Right lobe of liver (tissue), 6 donors: ENCODE measurements at places on chromosomes 12 and 14.

- peak; percentile 97 for DNase-seq
Observed at GRCh38 chr14:22871224-22872032, at the start of gene LRP10. Gene LRP10 (plus strand): TSS chr14:22871740. CDS start chr14:22872304, 564 bp downstream.

GRCh38 chr14:52974406-52974805 is 23.6 kb upstream of the FERMT2 start:
- no peak for DNase-seq

GRCh38 chr14:34223373-34224148 is 238.5 kb downstream of the SPTSSA start:
- DNase-seq = no peak

- DNase-seq = no peak
Observed at GRCh38 chr12:52193991-52194390, 2.2 kb upstream of the KRT80 start.

DNA sequence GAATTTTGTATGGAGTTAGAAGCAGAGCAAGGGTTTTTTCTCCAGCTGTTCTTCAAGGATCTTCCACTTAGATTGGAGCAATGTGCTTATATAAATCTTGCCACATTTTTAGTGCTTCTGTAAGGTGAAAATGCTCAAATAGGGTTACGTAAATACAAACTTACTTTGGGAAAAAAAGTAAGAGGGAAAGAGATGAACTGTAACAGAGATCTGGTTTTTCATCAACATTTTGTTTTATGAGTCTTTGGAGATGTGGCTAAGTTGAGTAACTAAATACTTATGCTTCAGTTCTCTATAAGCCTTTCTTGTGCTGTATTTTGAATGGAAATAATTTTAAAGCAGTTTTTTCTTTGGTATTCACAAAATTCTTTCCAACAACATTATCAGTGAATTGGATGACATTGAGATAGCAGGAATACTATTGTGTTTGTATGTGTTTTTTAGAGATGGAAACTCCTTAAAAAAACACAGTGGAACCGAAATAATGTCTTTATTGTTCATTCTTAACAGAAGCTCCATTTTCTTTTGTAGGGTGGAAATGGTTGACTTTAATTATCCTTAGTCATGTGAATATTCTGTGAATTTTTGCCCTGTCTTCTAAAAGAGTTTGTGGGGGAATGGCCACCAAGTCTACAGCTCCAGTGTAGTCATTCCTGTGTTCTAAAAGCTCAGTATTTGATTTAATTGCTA is 45.7 kb downstream of the NPAS3 start:
- no peak for DNase-seq

- DNase-seq = no peak
Observed at GRCh38 chr12:14936224-14936861, 2.0 kb downstream of the ERP27 start.

DNA sequence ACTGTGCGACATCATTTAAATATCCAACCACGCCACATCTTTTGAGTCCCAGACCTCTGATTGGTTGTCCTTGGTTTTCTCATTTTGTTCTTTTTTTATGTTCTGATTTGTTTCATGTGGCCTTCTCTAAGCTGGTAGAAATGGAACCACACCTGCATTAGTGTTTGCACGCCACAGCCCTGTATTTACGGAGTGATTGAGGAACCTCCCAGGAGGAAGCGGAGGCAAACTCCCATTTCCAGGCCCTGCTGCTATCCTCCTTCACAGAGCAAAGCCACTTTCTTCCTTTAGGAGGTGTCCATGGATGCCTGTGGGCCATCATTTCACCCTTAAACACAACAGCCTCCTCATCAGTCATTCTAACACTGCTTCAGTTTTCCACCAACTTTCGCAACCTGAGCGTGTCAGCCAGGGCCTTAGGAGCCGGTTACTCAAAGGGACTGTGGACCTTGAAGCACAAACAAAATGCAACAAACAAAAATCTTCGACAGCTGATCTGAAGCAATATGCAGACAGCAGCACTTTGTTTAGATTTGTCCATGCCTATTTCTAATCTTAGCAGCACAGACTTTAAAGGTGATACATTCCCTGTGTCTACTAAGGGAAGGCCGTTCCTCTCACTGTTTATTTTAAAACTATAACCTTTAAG is 1258.1 kb upstream of the TMEM132C start:
- peak; percentile 82 for DNase-seq

- no peak for DNase-seq
Observed at GRCh38 chr14:70563417-70563816, 28.6 kb upstream of the ADAM20 start.

DNA sequence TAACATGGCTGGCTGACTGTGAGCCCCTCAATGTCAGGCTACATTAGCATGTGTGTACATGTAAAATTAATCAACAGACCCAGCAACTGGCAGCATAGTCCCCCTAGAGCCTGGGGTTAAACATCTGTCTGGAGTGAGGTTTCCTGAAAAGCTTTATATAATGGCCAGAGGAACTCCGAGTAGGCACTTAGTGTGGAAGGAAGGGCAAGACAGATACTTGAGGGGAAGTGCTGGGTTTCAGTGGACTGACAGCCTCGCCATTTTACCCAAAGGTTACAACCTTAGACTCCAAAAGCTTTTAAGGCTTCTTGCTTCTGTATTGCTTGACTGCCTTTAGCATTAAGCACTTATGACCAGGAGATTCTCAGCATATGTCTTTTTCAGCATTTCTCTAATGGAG is 430.8 kb downstream of the FLRT2 start:
- DNase-seq = no peak

DNA sequence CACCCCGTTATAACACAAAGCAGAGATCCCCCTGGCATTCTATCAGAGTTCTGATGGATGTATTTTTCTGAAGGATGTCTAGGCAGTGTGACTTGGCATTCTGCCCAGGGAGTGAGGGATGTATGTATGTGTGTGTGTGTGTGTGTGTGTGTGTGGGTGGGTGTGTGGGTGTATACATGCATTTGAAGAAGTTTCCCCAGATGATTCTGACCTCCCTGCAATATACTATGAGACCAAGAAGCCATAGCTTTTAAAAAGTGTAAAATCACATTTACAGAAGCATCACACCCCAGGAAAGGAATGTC is 59.7 kb upstream of the NAP1L1 start:
- DNase-seq = no peak

- no peak for DNase-seq
Observed at GRCh38 chr12:126055521-126055920, 990.3 kb downstream of the AACS start.

- DNase-seq = no peak
Observed at GRCh38 chr12:62697893-62698292, 231.3 kb downstream of the MON2 start.

GRCh38 chr14:93748208-93749075 is 39.8 kb downstream of the PRIMA1 start:
- DNase-seq = no peak

DNA sequence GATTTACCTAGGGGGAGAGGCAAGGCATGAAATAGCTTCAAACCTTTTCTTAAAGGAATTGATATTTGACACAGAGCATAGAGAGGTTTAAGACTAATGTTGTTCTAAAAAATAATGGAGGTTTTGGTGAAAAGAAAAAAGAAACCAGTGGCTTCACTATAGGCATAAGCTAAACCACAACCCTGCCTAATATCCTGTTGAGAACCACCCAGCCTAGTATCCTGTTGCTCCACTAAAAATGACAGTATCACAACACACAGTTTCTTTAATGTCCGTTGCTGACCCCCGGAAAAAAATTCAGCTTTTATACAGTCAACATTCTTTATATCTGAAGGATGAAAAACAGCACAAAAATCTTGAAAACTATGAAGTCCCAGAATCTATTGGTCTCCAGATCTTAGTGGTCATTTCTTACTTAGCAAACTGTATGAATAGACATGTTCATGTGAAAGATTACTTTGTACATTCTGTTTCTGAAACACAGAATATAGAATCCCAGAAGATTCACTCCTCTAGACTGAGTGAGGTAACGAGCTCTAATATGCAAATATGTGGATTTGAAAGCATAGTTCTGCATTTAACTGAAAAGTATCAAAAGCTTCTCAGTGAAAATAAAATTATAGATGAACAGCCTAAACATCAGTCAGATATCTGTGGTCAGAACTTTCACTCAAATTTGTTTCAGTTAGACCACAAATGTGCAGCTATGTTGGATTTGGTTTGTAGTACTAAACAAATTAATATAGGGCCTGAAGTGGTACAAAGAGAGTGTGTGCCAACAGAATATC is 40.5 kb downstream of the GALC start:
- no peak for DNase-seq

- no peak for DNase-seq
Observed at GRCh38 chr14:38158468-38158867, 49.2 kb upstream of the SSTR1 start.

GRCh38 chr14:95226801-95227200 is 69.5 kb upstream of the DICER1 start:
- DNase-seq = no peak

GRCh38 chr14:79881299-79881698 is 330.0 kb downstream of the DIO2 start:
- no peak for DNase-seq

DNA sequence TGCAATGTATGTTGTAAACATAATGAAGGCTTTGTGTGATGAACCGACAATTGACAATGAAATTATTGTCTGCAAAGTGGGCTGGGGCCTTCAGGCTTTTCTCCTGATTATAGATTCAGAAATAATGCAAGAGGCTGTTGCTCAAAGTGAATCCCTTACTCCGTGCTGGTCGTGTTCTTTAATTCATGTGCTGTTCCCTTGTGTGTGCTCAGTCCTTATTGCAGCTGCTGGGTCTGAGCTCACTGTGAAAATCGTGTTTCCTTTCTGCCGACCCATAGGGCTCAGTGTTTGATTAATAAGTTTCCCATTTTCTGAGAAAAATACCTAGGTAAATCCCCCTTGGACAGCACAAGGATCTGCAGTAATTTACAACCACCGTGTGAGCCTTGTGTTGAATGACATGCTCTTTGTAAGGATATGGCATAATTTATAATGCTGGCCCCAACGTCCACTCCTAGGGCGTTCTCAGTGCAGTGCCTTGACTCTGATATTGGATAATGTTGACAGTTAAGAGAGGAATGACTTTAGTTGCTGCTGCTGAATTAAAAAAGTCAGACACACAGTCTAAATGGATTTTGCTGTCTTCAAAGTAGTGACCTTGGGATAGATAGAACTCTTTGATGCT is 81.6 kb downstream of the RGS6 start:
- DNase-seq = no peak

DNA sequence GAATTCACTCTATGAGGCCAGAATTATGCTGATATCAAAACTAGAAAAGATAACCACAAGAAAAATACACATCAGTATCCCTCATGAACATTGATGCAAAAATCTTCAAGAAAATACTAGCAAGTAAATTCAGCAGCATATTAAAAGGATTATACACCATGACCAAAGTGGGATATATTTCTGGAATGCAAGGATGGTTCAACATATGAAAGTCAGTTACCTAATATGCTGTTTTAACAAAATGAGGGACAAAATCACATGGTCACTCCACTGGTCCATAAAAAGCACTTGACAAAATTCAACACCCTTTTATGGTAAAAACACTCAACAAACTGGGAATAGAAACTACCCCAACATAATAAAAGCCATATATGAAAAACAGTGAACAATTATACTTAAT is 40.3 kb downstream of the TECPR2 start:
- no peak for DNase-seq

- no peak for DNase-seq
Observed at GRCh38 chr12:121102307-121102706, 30.4 kb upstream of the P2RX7 start.

- DNase-seq = no peak
Observed at GRCh38 chr12:56248711-56249110, 9.5 kb downstream of the ANKRD52 start.
